ENCODE measurements at places on chromosomes 2 and 18. TPM values are rescaled to one million over a fixed set of nuclear protein-coding genes. Genes with fewer than 3 reads are reported as not detected.

DNA sequence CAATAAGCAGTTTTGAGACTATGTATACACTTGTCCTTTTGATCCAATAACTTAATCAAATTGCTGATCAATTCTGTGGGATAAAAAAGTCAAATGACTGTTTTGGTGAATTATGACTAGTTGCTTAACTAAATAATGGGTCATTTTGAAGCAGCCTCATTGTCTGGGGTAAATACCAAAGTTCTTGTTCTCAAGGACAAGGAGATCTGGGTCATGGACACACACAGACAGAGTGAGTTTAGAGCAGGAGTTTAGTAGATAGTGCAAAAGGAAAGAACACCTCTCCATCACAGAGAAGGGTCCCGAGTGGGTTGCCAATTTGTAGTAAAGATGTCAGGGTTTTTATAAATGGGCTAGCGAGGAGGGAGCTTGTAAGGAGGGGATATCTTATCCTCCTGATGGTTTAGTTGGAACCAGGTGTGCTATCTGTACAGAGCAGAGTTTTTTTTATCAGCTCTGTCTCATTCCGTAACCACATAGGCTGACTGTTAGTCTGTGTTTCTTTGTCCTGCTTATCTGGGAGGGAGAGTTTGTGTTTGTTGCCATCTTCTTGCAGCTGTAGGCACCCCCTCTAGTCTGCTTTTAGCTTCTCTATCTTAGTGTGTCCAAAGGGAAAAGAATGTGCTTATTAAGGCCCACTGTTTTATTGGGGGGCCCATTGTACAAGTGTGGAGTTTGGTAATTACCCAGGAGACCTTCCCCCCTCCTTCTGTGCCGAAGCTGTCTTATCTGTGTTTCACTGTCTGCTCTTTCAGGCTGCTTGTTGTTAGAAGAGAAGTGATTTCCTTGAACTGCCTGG, 48.7 kb upstream of the C1GALT1C1L start:
- DNase-seq: no peak

DNA sequence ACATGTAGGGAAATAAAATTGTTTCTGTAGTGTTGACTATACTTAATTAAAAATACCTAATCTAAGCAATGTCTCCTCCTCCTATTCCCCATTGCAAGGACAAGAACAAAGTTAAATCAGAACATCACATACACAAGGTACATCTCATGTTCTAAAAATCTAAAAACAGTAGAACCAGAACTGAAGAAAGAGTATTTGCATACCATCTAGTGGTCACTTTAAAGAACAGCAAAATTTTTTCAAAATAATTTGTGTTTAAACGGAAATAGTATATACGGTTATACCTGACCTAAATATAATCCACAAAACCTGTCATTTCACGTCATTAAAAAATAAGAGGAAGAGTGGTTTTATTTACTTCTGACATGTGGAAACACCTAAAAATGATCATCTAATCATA, 294.3 kb upstream of the KCNH7 start:
- peak; percentile 35 for DNase-seq

DNA sequence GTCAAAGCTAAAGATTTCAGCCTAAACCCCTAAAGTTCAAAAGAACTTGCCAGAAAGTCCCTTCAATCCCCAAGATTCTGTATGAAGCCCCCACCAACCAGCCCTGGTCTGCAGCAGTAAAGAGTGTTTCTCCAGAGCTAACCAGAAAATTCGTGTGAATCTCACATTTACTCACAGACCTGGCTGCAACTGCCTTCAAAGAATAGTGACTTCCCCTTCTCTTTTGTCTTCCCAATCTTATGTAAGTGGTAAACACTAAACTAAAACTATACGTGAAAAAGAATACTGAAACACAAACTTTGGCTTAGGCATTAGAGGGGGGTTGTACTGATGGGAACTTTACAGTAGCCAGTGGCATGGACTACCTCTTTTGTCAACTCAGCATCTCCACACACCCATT, 50.6 kb upstream of the SETBP1 start:
- no peak for DNase-seq

DNA sequence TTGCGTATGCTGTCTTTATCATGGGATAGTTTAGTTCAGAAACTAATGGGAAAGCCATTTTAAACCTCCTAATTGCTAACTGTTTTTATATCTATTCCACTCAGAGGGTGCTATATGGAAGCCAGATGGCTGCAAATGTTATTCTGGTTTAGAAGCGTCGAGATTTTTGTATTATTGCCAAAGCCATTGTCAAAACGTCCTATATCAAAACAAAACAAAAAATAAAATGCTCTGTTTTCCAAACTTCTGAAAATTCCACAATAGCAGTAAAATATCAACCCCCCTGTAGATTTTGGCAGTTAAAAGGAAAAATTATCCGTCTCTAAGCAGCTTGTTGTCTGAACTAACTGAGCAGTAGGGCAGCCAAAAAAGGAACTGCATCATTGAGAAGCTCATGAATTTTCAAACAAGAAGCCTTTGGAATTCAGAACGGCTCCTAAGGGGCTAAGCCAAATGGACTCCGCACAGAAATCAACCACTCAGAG, 195.4 kb upstream of the CWC22 start:
- no peak for DNase-seq

NEU2 gene
- total RNA-seq: not detected

- DNase-seq: no peak
Observed at GRCh38 chr2:54750040-54750439, 26.6 kb downstream of the EML6 start.

GRCh38 chr2:120422465-120423160, 76.7 kb downstream of the INHBB start:
- no peak for DNase-seq

DNA sequence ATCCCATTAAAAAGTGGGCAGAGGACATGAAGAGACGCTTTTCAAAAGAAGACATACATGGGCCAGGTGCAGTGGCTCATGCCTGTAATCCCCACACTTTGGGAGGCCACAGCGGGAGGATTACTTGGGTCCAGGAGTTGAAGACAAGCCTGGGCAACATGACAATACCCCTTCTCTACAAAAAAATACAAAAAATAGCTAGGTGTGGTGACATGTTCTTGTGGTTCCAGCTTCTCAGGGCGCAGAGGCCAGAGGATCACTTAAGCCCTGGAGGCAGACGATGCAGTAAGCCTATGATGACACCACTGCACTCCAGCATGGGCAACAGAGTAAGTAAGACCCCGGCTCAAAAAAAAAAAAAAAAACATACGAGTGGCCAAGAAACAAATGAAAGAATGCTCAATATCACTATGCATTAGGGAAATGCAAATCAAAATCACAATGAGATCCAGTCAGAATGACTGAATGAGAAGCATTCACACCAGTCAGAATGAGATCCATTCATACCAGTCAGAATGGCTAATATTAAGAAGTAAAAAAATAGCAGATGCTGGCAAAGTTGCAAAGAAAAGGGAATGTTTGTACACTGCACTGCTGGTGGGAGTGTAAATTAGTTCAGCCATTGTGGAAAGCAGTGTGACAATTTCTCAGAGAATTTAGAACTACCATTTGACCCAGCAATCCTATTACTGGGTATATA, 550.2 kb upstream of the SLC39A10 start:
- no peak for DNase-seq

- DNase-seq: peak; percentile 41
Observed at GRCh38 chr2:197803033-197803444, 1.4 kb upstream of the PLCL1 start.

GRCh38 chr2:2015646-2016045, 271.3 kb upstream of the PXDN start:
- no peak for DNase-seq

- DNase-seq: no peak
Observed at GRCh38 chr2:207103132-207103531, 62.6 kb downstream of the KLF7 start.

IL18RAP gene
- total RNA-seq: not detected

KCNG2 gene
- total RNA-seq: not detected

ASAP2 gene
- total RNA-seq: 10.4 TPM

- no peak for DNase-seq
Observed at GRCh38 chr2:41949883-41950665, 97.7 kb upstream of the PKDCC start.

- no peak for DNase-seq
Observed at GRCh38 chr2:168686452-168687191, 115.8 kb upstream of the NOSTRIN start.

ITGB6 gene
- total RNA-seq: not detected

- no peak for DNase-seq
Observed at GRCh38 chr2:13240789-13241487, 524.2 kb downstream of the TRIB2 start.

DNA sequence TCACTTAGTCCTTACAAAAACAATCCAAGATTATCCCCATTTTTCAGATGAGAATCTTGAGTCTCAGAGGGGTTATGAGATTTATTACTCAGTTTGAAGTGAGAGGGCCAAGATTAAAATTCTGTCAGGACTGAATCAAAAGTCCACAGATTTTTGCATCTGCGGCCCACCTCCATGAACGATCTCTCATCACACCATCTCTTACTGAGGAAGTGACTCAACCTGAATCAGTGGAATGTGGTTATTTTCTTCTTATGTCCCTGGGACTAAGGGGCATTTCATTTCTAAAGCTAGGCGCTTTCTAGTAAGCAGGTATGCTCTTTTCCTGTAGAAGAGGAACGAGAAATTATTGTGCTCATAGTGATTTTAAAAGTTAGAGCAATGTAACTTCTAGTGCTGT, 360.3 kb upstream of the SPHKAP start:
- peak; percentile 24 for DNase-seq

SPRED2 gene
- 8.6 TPM for total RNA-seq

DNA sequence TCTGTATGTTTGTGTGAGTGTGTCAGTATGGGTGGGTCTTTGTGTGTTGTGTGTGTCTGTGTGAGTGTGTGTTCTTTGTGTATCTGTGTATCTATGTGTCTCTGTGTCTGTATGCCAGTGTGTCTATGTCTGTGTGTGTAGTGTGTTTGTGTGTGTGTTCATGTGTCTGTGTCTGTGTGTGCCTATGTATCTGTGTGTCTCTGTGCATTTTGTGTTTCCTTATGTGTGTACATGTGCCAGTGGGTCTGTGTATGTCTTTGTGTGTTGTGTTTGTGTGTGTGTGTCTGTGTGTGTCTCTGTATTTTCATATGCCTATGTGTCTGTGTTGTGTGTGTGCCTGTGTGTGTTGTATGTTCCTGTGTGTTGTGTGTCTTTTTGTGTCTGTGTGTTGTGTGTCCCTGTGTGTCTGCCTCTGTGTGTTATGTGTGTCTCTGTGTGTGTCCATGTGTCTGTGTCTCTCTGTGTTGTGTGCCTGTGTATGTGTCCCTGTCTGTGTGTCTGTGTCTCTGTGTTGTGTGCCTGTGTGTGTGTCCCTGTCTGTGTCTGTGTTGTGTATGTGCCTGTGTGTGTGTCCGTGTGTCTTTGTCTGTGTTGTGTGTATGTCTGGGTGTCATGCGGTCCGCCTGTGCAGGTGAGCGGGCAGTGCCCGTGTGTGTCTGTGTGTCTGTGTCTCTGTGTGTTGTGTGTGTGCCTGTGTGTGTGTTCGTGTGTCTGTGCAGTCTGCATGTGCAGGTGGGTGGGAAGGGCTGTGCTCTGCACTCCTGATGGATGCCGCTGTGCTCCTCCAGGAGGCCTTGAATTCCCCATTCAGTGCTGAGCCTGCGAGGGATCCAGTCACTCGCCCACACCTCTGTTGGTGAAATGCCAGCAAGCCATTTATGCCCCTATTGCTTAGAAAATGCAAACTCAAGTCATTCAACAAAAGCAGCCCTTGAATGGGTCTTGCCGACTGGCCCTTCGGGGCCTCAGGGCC, 37.4 kb downstream of the KLHL29 start:
- DNase-seq: no peak

DNA sequence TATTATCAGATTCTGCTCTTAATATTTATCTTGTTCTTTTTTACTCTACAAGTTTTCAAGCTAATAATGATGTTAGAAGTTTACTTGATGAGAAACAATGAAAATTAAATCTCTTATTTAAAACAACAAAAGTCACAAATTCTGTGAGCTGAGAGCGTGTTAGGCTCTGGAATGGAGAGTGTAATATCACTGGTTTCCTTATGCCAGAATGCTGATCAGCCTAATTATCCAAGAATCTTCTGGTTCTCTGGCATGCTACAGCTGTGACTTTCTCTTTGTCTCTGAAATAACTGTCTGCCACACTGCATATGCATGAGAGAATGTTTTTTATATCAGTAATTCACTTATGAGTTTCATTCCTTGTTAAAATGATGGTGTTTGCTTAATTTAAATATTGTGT, 236.7 kb downstream of the PARD3B start:
- DNase-seq: no peak

KLHL29 gene
- 2.1 TPM for total RNA-seq

SH3RF3 gene
- total RNA-seq: 0.45 TPM

DNA sequence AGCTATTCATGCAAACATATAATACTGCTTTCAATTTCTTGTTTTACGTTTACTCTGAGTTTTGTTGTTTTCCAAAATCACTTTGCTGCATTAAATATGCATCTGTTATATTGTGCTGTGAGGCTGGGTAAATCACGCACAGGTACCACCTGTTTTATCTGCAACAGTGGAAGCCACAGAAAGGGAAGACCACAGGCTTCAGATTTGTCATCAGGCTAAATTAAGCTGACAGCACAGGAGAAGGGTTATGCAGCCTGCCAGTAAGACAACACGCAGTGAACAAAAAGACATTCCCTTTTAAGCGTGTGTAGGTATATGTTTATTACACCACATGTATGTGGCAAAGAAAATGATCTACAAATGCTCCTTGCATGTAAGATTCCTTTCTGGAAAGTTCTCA, 38.2 kb downstream of the ZNF516 start:
- no peak for DNase-seq

DNA sequence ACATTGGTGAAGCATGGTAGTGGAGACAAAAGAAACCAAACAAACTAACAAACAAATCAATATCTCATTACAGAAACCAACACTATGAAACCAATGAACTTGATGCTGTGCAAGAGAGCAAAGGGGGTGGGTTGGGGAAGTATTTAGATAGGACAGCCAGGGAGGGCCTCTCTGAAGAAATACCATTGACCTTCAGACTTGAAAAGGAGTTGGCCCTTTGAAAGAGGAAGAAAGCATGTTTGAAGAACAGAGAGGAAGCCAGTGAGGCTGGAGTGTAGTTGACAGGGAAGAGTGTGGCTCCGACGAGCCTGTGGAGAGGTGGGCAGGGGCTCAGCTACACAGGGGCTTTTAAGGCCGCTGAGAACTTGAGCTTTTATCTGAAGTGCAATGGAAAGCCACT, 151.0 kb upstream of the GATA6 start:
- DNase-seq: no peak

DNA sequence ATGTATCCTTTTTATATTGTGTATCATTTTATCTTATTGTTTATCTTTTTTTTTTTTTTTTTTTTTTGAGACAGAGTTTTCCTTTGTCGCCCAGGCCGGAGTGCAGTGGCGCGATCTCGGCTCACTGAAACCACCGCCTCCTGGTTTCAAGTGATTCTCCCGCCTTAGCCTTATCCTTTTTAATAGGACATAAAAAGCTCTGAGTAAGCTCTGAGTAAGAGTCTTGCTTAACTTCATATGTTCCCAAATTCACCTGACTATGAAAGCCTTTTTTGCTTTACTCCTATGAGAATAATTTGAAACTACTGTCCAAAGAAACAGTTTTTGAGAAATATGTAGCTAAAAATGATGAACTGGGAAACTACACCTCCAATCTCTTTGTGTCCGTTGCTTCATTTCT, 525.5 kb downstream of the IRS1 start:
- no peak for DNase-seq
